ENCODE measurements at places on chromosomes 3 and 15.

DNA sequence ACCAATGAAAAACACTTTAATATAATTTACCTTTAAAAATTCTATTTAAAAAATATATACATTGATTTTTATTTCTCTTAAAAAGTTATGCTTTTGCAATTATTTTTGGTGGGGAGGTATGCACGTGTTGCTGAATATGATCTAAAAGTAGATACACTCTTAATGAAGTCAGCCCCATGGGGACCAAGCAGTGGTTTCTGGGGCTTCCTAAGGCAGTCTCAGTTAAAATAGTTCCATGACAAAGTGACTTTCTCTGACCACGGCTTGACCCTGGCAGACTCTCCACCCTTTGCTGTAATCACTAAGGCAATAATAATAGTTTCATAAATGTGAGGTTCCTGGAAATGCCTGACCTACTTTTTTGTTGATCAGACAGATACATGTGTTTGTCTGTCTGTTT is 50.4 kb downstream of the CCR4 start:
- DNase-seq: no peak

- no peak for DNase-seq
Measured at GRCh38 chr3:32705232-32705631, 20.2 kb downstream of the CNOT10 start.

DNA sequence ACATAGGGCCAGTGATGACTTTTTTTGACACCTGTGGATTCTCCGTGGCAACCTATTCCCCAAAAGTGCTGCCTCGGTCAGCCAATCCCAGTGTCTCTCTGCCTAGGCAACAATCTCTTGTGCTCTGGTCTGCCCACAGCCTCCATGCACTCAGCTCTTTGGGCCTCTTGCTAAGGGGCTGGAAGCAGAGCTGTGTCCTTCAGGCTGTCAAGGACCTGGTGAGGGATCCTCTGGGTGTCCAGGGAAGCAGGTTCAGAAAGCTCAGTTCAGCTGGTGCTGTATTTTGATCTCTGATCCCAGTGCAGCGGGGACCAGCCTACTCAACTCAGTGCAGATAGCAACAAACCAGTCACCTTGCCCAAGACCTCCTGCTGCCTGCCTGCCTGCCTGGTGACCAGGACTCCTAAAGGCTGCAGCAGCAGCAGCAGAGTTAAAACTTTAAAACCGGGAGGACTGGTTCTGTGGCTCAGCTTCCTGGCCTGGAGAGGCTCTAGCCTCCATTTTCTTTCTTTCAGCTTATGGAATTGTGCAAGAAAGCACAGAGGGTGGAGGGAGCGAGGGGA is 6.2 kb downstream of the PAK6 start:
- DNase-seq: peak; percentile 79

- DNase-seq: no peak
Measured at GRCh38 chr3:65587650-65588439, 450.9 kb downstream of the MAGI1 start.

DNA sequence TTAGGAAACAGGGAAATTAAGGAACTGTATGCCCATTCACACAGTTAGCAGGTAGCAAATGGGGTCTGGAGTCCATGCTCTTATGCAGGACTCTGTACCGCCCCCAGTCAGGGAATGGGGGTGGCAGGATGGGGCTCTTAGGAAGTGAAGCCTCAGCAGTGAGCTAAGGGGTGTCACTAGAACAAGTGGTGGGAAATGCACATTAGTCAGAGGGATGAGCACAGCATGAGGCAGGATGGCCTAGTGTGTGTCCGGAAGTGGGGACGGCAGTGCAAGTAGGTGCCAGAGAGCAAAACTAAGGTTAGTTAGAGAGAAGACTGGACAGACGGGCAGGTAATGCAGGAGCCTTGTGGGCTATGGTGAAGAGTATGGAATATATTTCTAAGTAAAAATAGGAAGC is 60.7 kb downstream of the ST3GAL6 start:
- DNase-seq: no peak

DNA sequence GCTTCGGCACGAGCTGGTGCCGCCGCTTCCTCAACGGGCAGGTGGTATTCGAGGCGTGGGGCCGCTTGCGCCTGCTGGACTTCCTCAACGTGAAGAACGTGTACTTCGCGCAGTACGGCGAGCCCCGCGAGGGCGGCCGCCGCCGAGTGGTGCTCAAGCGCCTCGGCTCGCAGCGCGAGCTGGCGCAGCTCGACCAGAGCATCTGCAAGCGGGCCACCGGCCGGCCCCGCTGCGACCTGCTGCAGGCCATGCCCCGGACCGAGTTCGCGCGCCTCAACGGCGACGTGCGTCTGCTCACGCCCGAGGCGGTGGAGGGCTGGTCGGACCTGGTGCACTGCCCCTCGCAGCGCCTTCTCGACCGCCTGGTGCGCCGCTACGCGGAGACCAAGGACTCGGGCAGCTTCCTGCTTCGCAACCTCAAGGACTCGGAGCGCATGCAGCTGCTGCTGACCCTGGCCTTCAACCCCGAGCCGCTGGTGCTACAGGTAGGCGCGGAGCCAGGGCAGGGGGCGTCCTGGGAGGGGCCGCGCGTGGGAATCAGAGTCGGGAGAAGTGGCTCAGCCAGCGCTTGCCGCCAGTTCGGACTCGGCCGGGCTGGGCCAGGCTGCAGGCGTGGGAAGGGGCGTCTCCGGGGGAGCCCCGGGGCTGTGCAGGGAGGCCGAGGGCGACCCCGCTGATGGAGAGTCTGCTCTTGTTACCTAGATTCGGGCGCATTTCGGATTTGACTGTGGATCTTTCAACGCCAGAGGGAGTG is 1.1 kb downstream of the DIPK2A start:
- peak; percentile 87 for DNase-seq

DNA sequence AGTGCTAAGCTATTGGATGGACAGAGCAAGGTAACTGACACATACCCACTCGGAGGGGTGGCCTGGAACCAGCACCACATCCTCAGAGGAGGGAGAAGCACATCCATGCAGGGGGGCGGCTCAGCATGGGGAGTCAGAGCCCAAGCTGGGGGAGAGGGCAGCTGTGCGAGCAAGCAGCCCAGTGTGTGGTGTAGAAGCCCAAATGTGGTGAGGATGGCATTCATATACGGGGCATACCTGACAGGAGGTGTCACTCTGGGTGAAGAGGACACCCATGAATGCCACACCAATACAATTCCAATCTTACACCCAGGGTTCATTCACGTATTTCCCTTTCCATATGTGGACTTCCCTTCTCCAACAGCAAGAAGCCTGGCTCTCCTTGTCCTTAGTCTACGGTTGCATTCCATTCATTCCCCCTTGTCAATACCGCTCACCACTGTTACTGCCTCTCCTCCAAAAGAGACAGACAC is 58.7 kb upstream of the ACAN start:
- no peak for DNase-seq

DNA sequence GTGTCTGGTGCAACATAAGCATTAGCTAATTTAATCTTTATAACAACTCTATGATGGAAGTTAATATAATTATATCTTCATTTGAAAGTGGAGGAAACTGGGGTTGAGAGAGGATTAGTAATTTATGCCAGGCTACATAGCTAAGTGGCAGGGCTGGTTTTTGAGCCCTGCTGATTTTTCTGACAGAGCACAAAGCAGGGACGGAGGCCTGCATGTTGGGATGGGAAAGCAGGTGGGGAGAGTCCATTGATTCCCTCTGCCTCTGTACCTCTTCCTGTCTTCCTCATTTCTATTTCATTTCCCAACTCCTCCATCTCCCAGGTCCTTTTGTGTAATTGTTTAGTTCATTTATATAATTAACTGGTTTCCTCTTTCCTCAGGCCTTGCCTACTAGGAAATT is 251.6 kb upstream of the ZPLD1 start:
- peak; percentile 5 for DNase-seq

DNA sequence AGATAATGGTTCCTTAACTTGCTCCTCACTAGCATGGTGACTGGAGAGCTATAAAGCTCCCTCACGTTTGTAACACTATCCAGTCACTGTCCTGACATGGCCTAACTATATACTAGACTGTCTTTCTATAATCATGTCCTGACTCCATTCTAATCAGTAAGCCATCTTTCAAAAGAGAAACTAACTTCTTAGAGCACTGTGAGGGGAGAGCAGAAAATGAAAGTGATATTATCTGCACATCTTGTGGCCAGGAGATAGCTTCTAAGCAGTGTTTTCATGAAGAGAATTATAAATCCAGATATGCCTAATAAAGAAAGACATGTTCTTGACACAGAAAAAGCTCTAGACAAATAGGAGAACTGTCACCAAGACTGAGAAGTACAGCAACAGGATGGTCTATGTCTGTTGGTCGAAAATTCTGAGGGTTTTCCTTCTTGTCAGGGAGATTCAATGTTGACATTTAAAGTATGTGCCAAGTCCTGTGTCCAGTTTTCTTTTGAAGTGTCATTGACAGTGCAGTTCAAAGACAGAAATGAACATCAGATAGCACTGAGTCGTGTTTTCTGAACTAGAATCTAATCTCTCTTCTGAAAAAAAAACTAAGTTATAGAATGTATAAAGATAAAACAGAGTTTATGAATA is 230.6 kb upstream of the PEX5L start:
- no peak for DNase-seq

- peak; percentile 34 for DNase-seq
Measured at GRCh38 chr3:57756528-57757401, 656 bp downstream of the SLMAP start.

DNA sequence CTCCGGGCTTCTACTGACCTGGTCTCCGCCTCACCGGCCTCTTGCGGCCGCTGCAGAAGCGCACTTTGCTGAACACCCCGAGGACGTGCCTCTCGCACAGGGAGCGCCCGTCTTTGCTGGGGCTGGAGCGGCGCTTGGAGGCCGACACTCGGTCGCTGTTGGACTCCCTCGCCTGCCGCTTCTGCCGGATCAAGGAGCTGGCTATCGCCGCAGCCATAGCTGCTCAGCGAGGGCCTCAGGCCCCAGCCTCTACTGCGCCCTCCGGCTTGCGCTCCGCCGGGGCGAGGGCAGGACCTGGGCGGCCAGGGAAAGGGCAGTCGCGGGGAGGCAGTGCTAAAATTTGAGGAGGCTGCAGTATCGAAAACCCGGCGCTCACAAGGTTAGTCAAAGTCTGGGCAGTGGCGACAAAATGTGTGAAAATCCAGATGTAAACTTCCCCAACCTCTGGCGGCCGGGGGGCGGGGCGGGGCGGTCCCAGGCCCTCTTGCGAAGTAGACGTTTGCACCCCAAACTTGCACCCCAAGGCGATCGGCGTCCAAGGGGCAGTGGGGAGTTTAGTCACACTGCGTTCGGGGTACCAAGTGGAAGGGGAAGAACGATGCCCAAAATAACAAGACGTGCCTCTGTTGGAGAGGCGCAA is 319.2 kb downstream of the FGF12 start:
- no peak for DNase-seq

GRCh38 chr15:96360581-96361308 is 30.2 kb downstream of the NR2F2 start:
- no peak for DNase-seq

DNA sequence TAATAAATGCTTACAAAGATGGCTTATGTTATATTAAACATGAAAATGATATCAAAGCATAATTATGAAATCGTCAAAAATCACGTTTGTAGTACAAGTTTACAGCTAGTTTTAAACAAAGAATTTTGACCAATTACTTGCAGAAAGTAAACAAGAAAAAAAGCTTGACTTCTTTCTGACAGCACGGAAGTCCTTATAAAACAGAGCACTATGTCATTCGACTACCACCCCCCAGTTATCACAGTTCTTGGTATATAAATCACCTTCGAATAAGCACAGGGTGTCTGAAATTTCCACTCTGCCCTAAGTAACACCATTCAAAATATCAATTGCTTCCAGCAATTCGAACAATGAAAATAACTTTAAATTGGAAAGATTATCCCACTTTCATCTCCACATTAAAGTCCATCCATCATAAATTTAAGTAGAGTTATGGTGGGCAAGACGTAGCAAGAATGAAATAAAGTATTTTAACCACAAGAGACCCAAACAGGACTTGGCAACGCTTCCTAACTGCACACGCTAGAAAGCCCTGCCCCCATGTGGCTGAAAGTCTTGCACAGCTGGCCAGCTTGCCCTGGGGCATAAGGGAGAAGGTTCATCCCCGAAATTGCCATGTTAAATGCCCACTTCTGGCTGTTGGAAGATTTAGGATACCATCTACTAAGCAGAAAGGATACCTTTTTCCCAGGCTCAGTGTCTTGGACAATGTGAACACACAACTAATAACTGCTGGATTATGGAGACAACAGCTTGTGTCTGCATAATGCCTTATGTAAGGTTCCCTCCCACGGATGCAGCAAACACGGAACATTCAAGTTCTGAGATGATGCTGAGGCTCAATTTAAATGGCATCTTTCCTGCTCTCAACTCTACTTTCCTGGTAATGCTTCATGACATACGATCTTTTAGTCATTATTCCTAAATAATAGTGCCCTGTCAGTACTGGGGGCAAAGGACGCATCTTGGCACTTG is 116.4 kb upstream of the TJP1 start:
- DNase-seq: no peak

GRCh38 chr15:59548501-59549226 is 62.9 kb upstream of the GCNT3 start:
- no peak for DNase-seq

- peak; percentile 28 for DNase-seq
Measured at GRCh38 chr3:126979046-126979628, 3.8 kb upstream of the PLXNA1 start.

DNA sequence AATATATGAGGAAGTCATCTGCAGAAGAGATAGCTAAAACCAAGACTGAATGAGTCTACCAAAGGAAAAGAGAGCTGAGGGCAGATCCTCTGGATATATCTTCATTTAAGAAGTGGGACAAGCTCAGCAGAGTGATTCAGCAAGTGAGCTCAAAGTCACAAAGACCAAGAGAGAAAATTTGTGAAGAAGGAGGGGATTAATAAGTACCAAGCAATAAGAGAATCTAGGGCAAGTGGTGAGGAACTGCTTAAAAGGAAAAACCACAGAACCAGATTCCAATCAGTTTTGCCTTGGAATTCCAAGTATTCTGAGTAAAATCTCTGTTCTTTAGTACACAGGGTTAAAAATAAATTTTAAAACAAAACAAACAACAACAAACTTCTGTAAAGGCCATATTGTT is 3.6 kb downstream of the EHHADH start:
- DNase-seq: no peak

GRCh38 chr3:195153653-195154052 is 117.3 kb downstream of the XXYLT1 start:
- no peak for DNase-seq

GRCh38 chr3:127045435-127046045 is 62.6 kb downstream of the PLXNA1 start:
- DNase-seq: peak; percentile 25

GRCh38 chr3:160765211-160765610 is 9.2 kb downstream of the PPM1L start:
- no peak for DNase-seq

DNA sequence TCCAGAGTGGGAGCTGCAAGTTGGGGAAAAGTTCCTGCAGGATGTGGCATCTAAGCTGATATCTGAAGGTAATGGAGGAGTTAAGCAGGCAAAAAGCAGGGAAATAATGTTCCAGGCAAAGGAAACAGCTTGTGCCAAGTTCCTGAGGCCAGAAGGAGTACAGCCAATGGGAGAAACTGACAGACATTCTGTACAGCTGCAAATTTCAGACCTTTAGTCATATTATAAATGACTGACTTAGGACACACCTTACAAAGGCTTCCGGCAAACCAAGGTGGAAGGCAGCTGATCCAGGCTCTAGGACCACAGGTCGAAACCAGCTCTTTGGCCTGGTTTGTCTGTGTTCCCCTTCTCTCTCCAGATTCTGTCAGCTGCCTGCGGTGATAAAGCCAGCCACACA is 9.3 kb downstream of the WWTR1 start:
- DNase-seq: no peak
